Left renal pelvis (tissue), 4 donors: ENCODE measurements at places on chromosomes 12 and 14. TPM values are rescaled to one million over a fixed set of nuclear protein-coding genes. Genes with fewer than 3 reads are reported as not detected.
A peak's percentile ranks its signal among the peaks of the same experiment; 100 is the strongest.

GRCh38 chr12:81811061-81811777 lies 52.1 kb upstream of the PPFIA2 start:
- DNase-seq = no peak

DNA sequence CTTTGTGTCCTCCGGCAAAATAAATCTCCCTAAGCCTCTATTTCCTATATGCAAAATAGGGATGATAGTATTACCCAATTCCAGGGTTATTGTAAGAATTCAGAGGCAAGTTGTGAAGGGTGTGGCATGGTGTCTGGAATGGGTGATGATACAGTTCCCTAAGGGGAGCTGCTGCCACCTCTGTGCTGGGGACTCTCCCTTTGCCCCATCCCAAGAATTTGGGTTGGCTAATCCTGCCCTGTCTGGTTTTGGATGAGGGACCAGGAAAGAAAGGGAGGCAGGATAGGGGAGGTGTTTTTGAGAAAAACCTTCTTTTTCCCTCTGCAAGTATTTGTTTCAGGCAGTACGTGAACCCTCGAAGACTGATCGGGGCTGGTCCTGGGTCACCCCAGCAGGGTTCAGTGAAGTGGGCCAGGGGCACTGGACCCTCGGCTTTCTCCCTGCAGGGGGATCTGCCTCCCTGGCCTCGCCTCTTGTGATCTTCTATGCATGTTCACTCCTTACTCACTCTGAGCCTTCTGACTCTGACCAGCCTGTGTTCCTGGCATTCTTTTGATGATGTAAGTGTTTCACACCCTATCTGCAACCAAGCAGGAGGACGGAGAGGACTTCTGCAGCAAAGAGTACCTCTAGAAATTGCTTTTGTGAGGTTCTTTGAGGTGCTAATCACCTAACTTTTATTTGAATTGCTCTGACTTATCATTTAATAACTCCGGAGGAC lies 60.8 kb downstream of the RASSF3 start:
- no peak for DNase-seq

DNA sequence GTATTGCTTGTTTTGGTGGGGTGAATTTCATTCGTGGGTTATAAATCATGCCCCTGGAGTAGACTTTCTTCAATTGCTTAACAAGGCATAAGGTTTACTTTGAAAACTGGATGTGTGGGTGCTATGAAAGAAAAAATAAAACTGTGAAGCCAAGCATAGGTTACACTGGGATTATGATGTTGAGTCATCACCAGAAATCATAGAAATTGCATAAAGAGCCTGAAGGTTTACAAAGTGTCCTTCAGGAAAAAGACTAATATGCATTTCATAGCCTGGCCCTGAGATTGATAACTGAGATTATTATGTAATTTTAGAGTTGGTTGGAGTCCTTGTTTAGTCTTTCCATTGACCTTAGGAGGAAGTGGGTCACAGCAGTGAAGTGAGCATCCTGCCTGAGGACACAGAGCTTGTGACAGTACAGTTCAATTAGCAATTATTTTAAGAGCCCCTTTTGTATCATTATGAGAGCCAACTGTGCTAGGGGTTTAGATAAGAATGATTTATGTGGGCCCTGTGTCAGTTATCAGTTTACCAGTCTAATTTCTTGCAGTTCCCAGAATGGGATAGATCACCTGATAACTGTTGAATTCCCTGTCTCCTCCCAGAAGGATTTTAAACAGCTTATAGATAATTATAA lies 13.6 kb downstream of the LRRK2 start:
- DNase-seq = no peak

GRCh38 chr12:12432364-12432763 lies 75.5 kb downstream of the BORCS5 start:
- no peak for DNase-seq

- DNase-seq = peak; percentile 18
Observed at GRCh38 chr14:47040550-47040949, 389.0 kb upstream of the RPL10L start.

TEX52 gene
- polyA plus RNA-seq = 0.38 TPM

- no peak for DNase-seq
Observed at GRCh38 chr14:25259470-25259869, 209.5 kb upstream of the STXBP6 start.

NOVA1 gene
- polyA plus RNA-seq = 31.9 TPM

WNT5B gene
- 22.9 TPM for polyA plus RNA-seq

CNPY2 gene
- polyA plus RNA-seq = 95.9 TPM

KCNMB4 gene
- 28.0 TPM for polyA plus RNA-seq

DNA sequence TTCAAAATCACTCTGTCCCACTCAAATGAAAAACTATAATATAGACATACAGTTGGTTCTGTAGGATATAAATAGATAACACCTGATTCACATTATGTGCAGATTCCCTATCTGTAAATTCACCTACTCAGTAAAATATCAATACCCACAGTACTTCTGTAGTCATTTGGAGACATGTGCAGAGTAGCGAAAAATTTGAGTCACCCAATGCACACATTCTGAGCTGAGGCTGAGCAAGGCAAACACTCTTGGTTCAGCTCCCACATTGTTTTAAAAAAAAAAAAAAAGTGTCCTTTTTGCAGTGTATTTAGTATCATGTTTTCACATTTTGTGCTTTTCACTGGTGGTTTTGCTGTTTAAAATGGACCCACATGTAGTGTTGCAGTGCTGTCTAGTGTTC lies 27.3 kb upstream of the BBS10 start:
- no peak for DNase-seq

GRCh38 chr12:85798122-85798521 lies 38.1 kb downstream of the RASSF9 start:
- no peak for DNase-seq

DNA sequence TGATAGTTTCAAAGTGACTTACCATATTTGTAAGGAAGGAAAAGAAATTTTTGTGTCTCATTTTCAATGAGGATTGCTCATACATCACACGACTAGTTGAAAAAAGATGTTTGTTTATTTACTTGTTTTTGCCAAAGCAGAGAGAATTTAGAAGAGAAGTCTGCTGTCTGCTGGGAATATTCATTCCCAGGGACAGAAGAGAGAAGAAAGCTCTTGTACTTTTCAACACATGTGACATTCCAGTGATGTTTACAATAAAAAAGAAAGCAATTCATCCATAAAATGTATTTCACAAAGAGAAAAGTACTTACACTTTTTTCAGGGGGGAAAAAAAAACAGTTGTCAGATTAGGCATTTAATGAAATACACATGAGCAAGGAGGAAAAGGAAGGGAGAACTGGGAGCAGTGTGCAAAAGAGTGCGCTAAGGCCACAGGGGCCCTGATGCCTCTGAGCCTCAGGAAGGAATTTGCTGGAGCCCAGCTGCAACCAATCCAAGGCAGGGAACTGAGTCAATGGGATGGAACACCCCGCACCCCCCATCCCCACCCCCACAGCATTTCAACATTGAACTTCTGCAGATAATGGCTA lies 115.0 kb downstream of the RPAP3 start:
- no peak for DNase-seq

IQSEC3 gene
- polyA plus RNA-seq = 6.4 TPM

- DNase-seq = no peak
Observed at GRCh38 chr14:100072783-100073346, 7.6 kb downstream of the EVL start.

GRCh38 chr14:69284170-69284569 lies 24.2 kb downstream of the GALNT16 start:
- no peak for DNase-seq

DNA sequence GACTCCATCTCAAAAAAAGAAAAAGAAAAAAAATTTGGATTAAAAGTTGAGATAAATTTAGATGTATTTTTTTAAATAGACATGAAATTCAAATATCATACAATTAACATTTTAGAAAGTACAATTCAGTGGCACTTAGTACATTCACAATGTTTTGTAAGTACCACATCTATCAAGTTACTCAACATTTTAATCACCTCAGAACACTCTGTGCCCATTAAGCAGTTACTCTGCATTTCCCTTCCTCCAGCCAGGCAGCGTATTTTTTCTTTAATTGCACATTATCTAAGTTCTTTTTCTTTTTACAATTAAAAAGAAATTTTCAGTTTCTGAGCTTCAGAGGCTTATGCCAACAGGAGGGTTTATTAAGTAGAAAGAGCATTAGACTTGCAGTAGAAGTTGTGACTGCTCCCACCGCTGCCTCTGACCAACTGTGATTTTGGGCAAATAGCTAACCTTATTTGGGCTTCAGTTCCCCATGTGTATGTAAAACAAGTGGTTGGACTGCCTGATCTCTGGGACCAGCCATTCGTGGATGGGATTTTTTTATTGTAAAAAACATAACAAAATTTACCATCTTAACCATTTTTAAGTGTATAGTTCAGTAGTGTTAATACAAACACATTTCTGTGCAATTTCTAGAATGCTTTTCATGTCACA lies 65.7 kb downstream of the WNK1 start:
- DNase-seq = no peak

TESPA1 gene
- 0.44 TPM for polyA plus RNA-seq

CLEC4C gene
- polyA plus RNA-seq = 0.15 TPM

KLRD1 gene
- polyA plus RNA-seq = 0.22 TPM

P2RX2 gene
- polyA plus RNA-seq = 1.8 TPM

RPGRIP1 gene
- polyA plus RNA-seq = 0.40 TPM

- DNase-seq = no peak
Observed at GRCh38 chr12:94284859-94285258, 136.5 kb downstream of the PLXNC1 start.

ACRBP gene
- polyA plus RNA-seq = 3.1 TPM

OASL gene
- polyA plus RNA-seq = 0.17 TPM

DNA sequence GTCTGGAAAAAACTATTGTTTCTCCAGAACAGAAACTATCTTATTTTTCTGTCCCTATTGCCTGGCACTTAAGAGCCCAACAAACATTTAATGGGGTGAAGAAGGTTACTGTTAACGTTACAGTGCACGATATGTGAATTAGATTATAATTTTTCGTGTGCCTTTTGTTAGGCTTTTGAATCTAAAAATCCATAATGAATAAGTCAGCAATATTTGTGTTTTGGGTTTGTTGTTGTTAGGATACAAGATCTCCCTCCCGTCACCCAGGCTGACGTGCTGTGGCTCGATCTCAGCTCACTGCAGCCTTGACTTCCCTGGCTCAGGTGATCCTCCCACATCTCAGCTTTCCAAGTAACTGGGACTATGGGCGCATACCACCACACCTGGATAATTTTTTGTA lies 7.9 kb downstream of the METAP2 start:
- DNase-seq = no peak

DNA sequence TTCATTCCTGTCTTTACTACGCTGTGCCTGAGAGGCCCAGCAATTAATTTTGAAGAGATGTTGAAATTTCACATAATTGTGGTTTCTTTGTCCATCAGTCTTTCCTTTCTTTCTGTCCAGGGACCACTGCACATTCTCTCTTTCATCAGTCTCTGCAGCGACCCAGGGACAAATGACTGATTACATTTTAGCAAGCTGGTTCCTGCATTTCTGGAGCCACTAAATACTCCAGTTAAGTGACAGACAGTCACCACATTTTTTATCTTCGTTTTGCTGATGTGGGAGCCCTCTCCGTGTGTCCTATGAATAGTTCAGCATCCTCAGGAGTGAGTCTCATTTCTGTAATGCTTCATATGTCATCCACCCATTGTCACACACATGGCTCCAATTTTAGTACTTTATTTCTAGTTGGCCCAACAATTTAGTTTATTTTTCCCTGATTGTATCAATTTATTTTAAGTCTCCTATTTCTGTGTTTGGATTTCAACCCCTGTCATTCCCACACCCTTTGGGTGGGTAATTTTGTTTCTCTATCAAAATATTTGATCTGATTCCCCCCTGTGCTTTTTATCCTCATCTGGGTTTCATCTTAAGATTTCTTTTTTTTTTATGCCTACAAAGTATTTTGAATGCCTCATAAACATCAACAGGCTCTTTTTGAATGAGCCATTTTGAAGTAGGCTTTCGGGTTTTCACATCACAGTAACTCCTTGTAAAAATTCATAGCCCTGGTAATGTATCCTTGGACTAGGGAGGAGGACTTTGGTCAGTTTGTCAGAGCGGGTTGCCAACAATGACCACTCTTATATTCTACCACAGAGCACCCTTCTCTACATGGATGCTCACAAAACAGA lies 1196.5 kb downstream of the GALC start:
- DNase-seq = no peak

- DNase-seq = no peak
Observed at GRCh38 chr12:7376196-7376595, 67.8 kb downstream of the CD163L1 start.

DNA sequence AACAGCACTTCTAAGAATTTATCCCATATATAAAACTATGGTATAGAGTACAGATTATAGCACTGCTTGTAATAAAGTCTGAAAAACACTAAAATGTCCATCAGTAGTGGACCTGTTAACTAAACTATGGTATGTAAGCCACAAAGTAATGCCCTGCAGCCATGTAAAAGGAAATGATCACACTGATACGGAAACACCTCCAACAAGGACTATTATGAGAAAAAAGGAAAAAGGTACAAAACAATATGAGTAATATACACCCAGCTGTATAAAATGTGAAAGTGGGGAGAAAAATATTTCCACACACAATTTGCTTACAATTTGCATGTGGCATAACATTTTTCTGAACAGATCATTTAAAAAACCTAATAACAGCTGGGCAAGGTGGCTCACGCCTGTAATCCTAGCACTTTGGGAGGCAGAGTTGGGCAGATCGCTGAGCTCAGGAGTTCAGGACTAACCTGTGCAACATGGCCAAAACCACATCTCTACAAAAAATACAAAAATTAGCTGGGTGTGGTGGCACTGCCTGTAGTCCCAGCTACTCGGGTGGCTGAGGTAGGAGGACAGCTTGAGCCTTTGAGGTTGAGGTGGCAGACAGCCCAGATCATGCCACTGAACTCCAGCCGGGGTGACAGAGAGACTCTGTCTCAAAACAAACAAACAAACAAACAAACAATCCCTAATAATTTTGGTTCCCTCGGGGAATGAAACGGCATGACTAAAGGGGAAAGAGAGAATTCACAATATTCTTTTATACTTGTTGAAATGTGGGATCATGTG lies 250.5 kb downstream of the MED13L start:
- DNase-seq = no peak

NRL gene
- 2.1 TPM for polyA plus RNA-seq

GRCh38 chr12:41361738-41362137 lies 173.6 kb downstream of the PDZRN4 start:
- no peak for DNase-seq

GRCh38 chr14:21521501-21521900 lies 4.6 kb downstream of the SALL2 start:
- DNase-seq = no peak

GRCh38 chr14:20855652-20856291 lies 35.4 kb upstream of the RNASE3 start:
- peak; percentile 51 for DNase-seq

GPR65 gene
- 0.56 TPM for polyA plus RNA-seq

DNA sequence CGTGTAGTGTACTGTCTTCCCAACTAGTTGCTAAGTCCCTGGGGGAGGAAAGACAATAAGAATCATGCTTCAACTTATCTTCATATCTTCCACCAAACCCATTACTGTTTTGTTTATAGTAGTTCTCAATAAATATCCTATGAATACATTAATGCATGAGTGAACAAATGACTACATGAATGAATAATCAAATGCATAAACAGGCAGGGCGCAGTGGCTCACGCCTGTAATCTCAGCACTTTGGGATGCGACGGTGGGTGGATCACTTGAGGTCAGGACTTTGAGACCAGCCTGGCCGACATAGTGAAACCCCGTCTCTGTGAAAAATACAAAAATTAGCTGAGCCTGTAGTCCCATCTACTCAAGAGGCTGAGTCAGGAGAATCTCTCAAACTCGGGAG lies 32.1 kb upstream of the NR2C1 start:
- no peak for DNase-seq

NKX2-1 gene
- polyA plus RNA-seq = not detected

BBOF1 gene
- polyA plus RNA-seq = 15.2 TPM

- DNase-seq = peak; percentile 46
Observed at GRCh38 chr14:71932229-71932981, at the start of gene RGS6. Gene RGS6 (plus strand): TSS chr14:71932429.

MIP gene
- polyA plus RNA-seq = not detected
